ENCODE measurements at places on chromosomes 2 and 18. TPM values are rescaled to one million over a fixed set of nuclear protein-coding genes. Genes with fewer than 3 reads are reported as not detected.

RAB6C gene
- not detected for total RNA-seq

AQP4 gene
- 0.30 TPM for total RNA-seq

GRCh38 chr2:189657867-189658266 lies 3.4 kb upstream of the ASNSD1 start:
- no peak overlapping the region for H3K4me3 ChIP-seq
- peaks cover 1% of the 10 kb centered on the region for H3K27me3 ChIP-seq
- no peak overlapping the region for H3K27ac ChIP-seq
- no peaks in the 10 kb centered on the region for H3K36me3 ChIP-seq

- no peak overlapping the region for H3K27ac ChIP-seq
- no peaks in the 10 kb centered on the region for H3K36me3 ChIP-seq
- no peaks in the 10 kb centered on the region for H3K27me3 ChIP-seq
- H3K4me3 ChIP-seq = no peak overlapping the region
- H3K4me1 ChIP-seq = no peaks in the 10 kb centered on the region
Measured at GRCh38 chr2:26530696-26531095, 52.8 kb upstream of the OTOF start.

CABLES1 gene
- 9.9 TPM for total RNA-seq

DNA sequence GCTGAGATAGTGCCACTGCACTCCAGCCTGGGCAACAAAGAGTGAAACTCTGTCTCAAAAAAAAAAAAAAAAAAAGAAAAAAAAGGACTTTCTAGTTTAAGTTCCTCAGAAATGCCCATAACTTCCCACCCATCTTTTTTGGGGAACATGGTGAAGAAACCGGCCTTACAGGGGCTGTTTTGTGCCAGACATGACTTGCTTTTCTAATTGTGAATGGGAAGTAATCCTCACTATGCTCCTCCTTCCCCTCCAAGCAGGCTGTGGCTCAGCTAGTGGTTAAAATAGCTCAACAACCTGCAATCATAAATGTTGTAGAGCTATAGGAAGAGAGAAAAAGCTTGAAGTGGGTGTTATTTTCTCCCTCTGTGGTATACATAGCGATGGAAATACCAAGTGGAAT lies 34.1 kb upstream of the OLA1 start:
- no peaks in the 10 kb centered on the region for H3K27me3 ChIP-seq
- H3K27ac ChIP-seq = no peak overlapping the region
- no peaks in the 10 kb centered on the region for H3K36me3 ChIP-seq
- DNase-seq = no peak
- H3K4me1 ChIP-seq = no peaks in the 10 kb centered on the region

AQP12B gene
- total RNA-seq = not detected

Measured in aorta (tissue), 5 donors.